ENCODE measurements at places on chromosomes 5 and 9. TPM values are rescaled to one million over a fixed set of nuclear protein-coding genes. Genes with fewer than 3 reads are reported as not detected.

The DPP7 gene
- 129 TPM for polyA plus RNA-seq

The FGFR4 gene
- polyA plus RNA-seq: 1.4 TPM

The SLCO6A1 gene
- not detected for polyA plus RNA-seq

The RNF180 gene
- 1.0 TPM for polyA plus RNA-seq

The SAXO1 gene
- polyA plus RNA-seq: 0.02 TPM

The ATOX1 gene
- 77.3 TPM for polyA plus RNA-seq

The TICAM2 gene
- 0.69 TPM for polyA plus RNA-seq

The SNX2 gene
- 21.6 TPM for polyA plus RNA-seq

The HAVCR2 gene
- 0.91 TPM for polyA plus RNA-seq

The PCDHGB7 gene
- 1.2 TPM for polyA plus RNA-seq

The EGFL7 gene
- polyA plus RNA-seq: 34.5 TPM

The ABLIM3 gene
- polyA plus RNA-seq: 17.1 TPM

The REEP2 gene
- polyA plus RNA-seq: 2.6 TPM

The IFNE gene
- 0.33 TPM for polyA plus RNA-seq

The SPATA31E1 gene
- polyA plus RNA-seq: not detected

The FAM169A gene
- polyA plus RNA-seq: 0.29 TPM

The ZDHHC11 gene
- polyA plus RNA-seq: 2.4 TPM

All from esophagus (tissue), 2 donors.